Adrenal gland (tissue), 19 donors: ENCODE measurements at places on chromosomes 2 and 18. TPM values are rescaled to one million over a fixed set of nuclear protein-coding genes. Genes with fewer than 3 reads are reported as not detected.

DNA sequence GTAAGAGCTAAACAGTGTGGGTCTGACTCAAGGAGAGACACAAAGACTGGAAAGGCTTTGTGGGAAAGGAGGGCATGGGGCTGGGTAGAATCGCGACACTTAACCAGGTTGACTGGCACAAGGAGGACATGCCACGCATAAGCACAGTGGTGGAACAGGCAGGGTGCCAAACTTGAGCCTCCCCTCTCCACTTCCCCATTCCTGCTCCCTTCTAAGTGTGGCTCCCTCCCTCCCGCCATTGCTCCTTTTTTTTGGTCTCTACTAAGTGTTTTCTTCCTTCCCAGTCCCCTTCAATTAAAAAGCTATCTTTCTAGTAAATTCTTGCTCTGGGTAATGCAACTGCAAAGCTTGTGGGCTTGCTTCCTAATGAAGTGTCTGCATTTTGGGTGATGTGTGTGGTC is 40.3 kb upstream of the ZFP36L2 start:
- peak; percentile 46 for DNase-seq

DNA sequence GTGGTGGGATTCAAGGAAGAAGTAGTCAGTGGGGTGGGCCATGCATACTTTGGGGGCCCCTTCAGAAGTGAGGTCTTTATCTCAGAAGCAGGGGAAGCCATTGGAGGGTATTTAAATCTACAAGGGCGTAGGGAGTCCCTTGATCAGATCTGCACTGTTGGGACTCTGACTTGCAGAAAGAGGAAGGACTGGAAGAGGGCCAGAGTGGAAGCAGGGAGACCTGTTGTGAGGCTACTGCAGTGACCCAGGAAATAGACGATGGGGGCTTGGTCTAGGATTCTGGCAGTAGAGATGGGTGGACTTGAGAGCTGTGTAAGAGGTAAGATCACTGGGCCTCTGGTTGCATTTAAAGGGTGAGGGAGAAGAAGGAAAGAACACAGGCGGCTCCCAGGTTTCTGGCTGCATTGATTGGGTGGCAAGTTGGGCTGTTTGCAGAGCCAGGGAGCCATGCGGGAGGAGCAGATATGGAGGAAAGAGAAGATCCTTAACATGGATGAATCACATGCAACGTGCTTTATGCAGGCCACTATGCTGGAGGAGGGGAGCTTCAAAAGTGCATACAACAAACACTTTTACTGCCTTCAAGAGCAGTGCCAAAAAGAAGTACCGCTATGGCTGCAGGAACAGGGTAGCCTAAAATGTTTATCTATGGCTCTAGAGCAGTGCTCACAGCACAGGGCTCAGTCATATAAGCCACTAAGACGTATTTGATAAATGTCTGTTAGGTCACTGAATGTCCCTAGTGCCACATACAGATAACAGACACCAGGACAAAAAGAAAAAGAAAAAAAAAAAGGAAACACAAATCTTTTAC is 2.3 kb downstream of the SFXN5 start:
- DNase-seq, result no peak

DNA sequence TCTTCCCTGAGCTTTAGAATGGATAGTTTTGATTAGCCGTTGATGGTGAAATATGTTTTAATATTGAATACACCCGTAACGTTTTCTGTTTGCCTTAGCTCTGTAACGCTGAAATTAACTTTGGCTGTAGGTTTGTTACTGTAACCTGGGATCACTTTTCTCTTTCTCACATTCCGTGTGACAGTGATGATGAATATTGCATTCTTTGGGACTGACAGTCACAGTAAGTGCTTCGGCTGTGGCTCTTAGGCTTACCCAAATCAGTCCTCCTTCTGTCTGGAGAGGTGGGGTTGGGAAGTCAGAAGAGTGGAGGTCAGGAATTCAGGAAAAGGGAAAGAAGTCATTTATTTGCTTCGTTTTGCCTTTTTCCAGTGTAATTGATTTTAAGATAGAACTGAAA is 18.0 kb downstream of the RMC1 start:
- no peak for DNase-seq

DNA sequence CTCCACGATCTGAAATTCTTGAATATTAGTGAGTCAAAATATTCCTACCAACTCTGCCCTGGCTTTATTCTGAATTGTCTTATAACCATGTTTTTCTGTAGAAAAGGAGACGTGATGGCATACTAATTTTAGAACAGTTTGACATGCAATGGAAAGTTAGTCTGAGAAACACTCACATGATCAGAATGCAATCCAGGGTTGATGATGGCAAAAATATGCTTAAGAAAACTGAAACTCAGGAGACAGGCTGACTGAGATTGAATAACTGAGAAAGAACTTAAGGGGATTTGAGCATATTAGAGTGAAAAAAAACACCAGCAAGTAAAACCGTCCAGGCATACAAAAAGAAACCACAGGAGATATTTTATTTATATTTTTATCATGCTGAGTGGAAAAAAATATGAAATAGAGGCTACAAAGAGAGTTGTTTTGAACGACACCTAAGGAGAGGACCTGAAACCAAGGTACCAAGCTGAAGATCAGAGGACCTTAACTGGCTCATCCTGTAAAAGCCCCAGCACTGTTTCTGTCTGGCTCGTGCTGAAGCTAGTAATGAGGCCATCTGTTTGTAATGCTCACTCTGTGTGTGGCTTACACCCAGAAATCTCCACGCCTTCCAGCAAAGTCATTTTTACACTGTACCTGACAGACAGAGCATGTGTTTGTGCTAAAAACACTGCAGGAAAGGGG is 437.2 kb upstream of the PKDCC start:
- DNase-seq, result no peak

DNA sequence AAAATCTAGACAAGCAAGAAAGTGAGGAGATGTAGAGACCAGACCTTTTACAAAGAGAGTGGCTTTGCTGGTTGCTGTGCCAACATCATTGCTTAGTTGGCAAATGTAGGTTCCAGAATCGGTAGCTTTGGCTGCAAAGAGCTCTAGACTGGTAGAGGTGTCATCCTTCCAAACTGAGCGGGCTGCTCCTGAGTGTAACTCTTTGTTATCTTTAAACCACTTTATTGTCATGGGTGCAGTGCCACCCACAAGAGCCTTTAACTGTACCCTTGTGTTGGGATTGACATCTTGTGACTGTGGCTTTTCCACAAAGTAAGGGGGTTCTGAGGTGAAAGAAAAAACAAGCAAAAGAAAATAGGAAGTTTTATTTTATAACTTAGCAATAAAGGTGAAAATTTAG is 77.2 kb downstream of the TTN start:
- no peak for DNase-seq

- DNase-seq, result no peak
Observed at GRCh38 chr18:80104364-80104779, 4.7 kb upstream of the ADNP2 start.

GRCh38 chr2:99911736-99912135 is 230.7 kb downstream of the AFF3 start:
- DNase-seq, result no peak

Gene DES
- polyA plus RNA-seq, result 283 TPM

Gene UGT1A5
- polyA plus RNA-seq, result not detected
